Pancreas (tissue), 10 donors: ENCODE measurements at places on chromosomes 11 and 22.
A peak's percentile ranks its signal among the peaks of the same experiment; 100 is the strongest.

GRCh38 chr11:11843211-11843621 lies 1.4 kb downstream of the USP47 start:
- DNase-seq: no peak

DNA sequence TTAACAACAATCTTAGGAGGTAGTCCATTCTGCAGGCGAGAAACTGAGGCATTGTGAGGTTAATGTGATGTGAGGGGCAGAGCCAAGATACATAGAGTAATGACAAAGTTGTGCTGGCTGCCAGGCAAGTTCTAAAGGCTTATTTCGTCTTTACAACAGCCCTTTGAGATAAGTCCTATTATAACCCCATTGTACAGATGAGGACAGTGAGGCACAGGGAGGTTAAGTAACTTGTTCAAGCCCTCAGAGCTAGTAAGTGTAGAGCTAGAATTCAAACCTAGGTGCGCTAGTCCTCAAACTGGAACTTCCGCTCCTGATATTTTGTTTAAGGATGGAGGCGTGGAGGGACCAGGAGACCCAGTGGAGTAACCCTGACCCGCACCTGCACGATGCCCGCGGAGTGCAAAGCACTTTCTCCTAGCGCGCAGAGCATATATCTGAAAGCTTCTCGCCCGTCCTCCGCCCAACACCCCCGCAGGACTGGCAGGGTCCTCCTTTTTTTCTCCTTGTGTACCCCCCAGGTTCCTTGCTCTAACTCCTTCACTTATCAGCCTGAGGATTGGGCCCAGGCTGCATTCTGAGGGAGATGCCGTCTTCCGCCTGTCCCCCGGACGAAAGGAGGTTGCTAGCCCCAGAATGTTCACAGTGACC lies 4.9 kb upstream of the FLI1 start:
- DNase-seq: no peak

GRCh38 chr22:50630376-50630775 lies 2.4 kb upstream of the ARSA start:
- DNase-seq: no peak

GRCh38 chr22:50627642-50628542 lies at the start of gene ARSA:
TSS of gene ARSA (minus strand) at chr22:50628152. CDS start at chr22:50627779, 373 bp downstream.
- peak; percentile 80 for DNase-seq

DNA sequence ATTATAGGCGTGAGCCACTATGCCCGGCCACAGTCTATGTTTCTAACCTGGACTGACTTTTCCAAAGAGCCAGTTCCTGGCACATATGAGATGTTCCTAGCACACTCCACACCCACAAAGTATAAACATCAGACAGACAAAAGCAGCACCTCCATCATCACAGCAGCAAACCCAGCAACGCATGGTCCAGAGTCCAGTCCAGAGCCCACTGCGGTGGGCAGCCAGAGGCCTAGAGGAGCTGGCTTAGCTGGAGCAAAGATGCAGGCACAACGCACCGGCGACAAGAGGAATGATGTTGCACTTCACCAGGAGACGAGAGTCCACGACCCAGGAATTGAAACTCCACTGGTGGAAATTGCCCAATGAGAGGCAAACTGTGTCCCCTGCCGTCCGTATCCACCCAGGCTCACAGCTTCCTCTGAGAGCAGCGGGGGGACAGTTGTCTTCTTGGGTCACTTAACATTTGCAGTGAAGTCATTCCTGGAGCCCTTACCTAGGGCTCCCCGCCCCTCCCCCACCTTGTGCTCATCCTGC lies 36.6 kb downstream of the RPS6KA4 start:
- no peak for DNase-seq

- DNase-seq: peak; percentile 20
Measured at GRCh38 chr11:107563702-107564101, 1.8 kb downstream of the ALKBH8 start.

DNA sequence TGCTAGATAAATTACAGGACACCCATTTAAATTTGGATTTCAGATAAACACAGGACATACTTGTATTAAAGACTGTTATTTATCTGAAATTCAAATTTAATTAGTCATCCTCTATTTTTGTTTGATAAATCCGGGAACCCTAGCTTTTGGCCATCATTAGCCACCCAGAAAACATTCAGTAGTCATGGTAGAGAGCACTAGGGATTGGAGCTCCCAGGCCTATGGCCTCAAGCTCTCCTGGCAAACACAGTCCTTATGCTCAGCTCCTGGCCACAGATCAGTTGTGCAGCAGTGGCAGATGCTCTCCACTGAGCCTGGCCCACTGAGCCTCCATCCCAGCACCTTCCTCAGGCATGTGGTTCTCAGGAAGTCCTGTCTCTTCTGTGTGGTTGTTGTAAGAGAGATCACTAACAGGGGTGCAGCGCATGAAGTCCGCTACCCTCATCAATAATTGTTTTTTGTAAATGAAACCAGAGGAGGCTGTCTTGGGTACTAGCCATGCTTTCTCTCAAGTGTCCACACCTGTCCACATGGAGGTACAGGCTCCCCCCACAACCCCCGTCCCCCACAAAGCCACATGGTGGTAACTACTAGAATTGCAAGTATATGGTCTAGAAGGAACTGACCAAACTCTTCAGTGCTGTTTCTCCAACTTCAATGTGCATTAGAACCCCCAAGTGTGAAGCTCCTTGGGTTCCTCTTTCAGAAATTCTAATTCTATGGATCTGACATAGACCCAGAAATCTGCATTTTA lies 1.1 kb upstream of the IRAG1 start:
- DNase-seq: no peak

DNA sequence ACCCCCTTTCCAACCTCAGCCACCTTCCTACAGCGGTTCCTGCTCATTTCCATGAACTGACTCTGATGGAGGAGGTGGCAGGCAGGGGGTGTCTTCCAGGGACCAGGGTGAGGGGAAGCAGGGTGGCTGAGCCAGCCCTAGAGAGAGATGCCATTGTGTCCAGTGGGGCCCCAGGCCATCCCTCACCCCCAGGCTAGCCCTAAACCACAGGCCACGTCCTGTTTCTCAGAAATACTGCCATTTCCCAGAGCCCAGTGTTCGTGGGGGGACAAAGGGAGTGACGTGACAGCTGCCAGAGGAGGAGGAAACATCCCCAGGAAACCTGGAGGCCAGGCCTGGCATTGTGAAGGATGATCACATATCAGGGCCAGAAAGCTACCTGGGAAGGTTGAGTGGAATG lies 39.5 kb downstream of the CHRDL2 start:
- no peak for DNase-seq

DNA sequence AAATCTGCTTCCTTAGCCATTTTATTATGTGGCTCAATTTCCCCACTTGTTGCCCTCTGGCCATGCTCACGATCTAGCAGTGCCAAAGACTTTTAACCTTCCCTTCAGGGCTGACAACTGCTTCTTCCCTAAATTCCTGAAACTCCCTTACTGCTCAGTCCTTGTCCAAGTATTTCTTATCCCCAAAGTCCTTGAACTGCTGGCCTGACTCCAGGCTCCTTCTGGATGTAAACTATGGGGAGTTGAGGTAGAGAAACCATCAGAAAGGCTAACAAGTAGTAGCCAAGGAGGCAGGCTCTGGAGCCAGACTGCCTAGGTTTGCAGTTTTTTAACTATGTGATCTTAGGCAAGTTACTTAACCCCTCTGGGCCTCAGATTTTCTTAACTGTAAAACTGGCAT lies 258.7 kb upstream of the CCDC90B start:
- no peak for DNase-seq

GRCh38 chr11:8831861-8832260 lies 79.1 kb upstream of the AKIP1 start:
- no peak for DNase-seq

GRCh38 chr11:133898770-133899115 lies 53.4 kb upstream of the SPATA19 start:
- no peak for DNase-seq

- DNase-seq: no peak
Measured at GRCh38 chr11:128428935-128429334, 158.4 kb downstream of the ETS1 start.

DNA sequence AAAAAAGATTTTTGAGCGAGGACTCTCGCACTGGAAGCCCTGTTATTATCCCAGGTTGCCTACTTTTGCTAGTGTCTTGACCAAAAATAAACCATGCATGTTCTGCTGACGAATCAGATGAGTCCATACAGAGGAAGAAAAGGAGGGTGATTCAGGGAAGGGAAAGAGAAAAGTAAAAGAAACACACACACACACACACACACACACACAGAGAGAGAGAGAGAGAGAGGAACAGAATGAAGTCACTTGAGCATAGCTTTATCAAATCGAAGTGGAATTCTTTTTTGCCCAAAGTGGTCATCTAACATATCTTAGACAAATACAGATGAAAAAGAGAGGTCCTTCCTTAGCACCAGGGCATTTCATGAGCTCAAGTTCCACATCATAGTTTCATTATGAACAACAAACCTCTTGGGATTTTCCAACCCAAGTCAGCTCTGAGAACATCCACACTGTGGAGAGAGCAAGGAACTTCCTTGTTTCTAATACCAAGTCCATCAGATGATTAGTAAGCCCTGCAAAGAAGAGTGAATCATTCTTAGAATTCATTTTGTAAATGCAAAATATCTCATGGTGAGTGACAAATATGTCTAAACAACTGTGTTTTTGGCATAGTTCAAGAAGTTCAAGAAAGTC lies 7.7 kb upstream of the MMP12 start:
- DNase-seq: no peak

- DNase-seq: no peak
Measured at GRCh38 chr11:119590651-119591351, 138.2 kb downstream of the NECTIN1 start.

DNA sequence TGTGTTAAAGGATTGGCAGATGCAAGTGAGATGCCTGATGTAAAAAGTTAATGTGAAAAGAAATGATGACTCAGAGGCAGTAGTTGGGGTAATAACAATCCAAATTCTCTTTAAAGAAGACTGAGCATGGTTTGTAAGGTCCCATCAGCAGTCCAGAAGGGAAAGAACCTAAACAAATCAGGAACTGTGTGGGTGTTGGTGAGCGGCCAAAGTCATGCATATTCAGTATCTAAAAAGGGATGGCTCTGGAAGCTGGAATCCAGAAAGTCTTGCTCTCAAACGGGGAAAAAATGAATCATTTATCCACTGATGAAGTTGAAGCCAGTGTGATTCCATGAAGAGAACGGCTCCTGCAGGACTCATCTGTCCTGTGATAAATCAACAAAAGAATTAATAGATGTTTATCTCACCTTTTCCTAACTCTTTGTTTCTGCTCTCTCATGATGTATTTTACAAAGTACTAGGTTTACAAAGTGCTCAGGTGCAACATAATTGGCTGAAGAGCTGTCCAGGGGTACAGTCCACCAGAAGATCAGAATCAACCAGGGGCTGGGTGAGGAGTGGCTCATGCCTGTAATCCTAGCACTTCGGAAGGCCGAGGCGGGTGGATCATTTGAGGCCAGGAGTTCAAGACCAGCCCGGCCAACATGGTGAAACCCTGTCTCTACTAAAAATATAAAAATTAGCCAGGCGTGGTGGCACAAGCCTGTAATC lies 20.5 kb upstream of the SORL1-AS1 start:
- no peak for DNase-seq

- peak; percentile 55 for DNase-seq
Measured at GRCh38 chr22:43376765-43377547, 33.8 kb upstream of the SCUBE1 start.

GRCh38 chr22:20153945-20154344 lies 3.1 kb upstream of the CCDC188 start:
- DNase-seq: no peak

DNA sequence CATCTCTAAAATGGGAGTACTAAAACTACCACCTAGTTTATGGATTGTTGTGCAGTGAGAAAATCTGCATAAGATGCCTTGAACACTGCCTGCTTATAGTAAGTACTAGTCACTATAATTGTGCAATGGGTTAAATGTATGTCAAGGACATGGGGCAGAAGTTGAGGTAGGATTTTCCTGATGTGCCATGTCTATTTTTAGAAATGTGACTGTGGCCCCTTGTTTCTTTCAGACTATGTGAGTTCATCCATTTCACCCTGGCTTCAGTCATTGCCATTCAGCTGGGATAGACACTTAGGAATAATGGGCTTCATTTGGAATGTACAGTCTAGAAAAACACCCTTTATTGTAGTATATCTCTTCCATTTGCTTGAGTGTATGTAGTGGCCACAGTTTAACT lies 51.4 kb downstream of the BDNF start:
- DNase-seq: no peak

DNA sequence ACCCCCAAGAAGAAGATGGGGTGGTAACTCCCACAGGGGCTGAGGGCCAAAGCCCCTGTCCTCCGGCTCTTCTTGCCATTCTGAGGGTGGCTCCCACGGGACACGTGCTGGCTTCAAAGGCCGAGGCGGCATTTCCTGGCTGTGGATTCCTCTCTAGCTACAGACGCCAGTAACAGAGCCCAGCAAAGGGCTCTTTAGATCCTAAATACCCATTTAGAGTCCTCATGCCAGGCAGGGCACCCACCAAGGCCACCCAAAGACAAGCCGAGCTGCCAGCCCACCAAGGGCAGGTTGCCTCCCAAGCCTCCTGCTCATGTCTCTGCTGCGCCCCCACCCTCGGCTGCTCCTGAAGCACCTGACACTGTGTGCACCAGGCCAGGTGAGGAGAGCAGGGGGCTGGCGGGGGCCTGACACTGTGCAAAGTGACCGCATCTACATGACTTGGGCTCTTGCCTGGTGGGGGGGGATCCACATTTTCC lies 5.7 kb downstream of the LRFN4 start:
- no peak for DNase-seq

- DNase-seq: no peak
Measured at GRCh38 chr22:31952094-31952401, 7.7 kb downstream of the YWHAH start.

DNA sequence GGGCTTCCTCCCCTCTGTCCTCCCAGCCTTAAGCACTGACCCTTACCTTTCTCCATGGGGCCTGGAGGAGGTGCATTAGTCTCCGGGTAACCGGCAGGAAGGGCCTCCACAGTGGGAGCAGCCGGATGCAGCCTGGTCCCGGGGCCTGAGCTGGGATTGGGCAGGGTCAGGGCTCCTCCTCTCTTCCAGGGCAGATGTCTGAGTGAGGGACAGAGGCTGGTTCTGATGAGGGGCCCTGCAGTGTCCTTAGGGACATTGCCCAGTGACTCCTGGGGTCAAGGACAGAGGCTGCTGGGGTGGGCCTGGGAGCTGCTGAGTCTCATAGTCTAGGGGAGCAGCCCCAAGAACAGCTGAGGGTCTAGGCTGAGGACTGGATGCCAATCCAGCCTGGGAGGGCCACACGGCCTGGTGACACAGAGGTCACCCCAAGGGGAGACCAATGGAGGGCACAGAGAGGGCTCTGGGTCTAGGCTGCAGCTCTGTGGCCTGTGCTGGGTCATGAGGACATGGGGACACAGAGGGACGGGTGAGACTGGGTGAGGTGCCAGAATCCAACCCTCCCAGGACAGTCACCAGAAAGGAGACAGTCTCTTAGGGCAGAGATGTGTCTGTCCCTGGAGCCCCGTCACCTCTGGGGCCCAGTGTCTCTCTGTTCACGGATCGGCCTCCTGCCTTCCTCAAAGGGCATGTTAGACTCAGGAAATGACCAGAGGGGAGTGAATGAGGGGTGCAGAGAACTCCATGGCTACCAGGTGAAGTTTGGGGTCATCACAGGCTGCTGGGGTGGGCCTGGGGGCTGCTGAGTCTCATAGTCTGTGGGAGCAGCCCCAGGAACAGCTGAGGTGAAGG lies 6.5 kb downstream of the IGLL5 start:
- DNase-seq: no peak

- DNase-seq: no peak
Measured at GRCh38 chr11:34136420-34136819, 31.0 kb downstream of the NAT10 start.

GRCh38 chr11:18721561-18722292 lies 4.3 kb downstream of the IGSF22 start:
- DNase-seq: peak; percentile 69
